ENCODE measurements at places on chromosomes 7 and 10.

DNA sequence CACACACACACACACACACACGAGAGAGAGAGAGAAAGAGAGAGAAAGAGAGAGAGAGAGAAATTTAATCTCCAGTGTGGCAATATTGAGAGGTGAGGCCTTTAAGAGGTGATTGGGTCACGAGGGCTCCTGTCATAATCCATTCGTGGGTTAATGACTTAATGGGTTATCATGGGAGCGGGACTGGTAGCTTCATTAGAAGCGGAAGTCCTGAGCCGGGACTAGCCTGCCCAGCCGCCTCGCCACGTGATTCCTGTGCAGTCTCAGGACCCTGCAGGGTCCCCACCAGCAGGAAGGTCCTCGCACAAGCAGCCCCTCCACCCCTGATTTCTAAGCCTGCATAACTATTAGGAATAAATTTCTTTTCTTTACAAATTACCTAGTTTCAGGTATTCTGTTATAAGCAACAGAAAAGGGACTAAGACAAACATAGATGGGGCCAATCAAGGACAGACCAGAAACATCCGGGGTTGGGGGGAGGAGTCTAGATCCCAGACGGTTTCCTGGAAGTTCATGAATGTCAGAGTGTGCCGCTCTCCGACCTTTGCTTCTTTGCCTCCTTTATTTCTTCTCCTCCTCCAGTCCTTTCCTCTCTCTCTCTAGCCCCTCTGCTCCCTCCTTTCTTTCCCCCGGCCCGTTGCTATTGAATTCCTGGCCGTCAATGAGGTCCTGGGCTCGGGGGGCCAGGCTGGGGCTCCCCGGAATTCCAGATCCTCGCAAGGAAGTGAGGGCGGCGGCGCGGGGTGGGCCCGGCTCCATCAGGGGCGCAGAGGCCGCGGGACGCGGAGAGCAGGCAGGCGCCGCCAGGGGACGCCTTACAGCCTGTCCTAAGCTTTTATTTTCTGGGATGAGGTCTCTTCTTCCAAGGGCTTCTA is 146.8 kb downstream of the CYP26A1 start:
- no peak for DNase-seq

GRCh38 chr7:30255064-30255769 is 29.2 kb upstream of the ZNRF2 start:
- DNase-seq: no peak

DNA sequence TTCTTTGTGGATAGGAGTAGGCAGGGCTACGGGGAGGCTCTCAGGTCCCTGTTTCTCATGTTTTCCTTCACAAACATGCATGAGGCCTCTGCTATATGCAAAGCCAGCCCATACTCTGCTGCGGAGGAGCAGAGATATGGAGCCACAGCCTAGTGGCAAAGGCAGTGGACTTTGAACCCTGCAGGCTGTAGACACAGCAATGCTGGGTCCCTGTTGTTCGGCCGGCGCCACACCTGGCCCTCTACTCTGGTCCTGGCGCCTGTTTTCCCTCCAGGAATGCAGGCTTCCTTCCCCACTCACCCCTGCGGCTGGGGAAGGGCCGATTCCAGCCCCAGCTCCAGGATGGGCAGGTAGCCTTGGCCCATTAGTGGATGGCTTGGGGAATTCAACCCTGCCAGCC is 11.5 kb downstream of the CLRN3 start:
- DNase-seq: no peak

DNA sequence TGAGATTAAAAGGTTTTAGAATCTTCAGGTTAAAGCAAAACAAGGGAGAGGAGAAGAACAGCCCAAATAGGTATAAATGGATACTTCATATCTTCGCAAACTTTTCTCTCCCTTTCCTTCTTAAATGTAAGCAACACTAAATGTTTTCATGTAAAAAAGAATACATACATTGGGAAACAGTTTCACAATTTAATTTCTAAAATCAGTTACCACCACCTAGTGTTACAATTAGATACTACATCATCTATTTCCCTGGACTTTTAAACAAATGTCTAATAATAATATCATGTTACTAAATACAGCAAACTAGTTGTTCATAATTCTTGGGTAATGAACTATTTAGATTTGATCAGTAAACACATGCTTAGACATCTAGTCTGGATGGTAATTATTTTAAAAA is 35.8 kb downstream of the MINDY3 start:
- DNase-seq: no peak

DNA sequence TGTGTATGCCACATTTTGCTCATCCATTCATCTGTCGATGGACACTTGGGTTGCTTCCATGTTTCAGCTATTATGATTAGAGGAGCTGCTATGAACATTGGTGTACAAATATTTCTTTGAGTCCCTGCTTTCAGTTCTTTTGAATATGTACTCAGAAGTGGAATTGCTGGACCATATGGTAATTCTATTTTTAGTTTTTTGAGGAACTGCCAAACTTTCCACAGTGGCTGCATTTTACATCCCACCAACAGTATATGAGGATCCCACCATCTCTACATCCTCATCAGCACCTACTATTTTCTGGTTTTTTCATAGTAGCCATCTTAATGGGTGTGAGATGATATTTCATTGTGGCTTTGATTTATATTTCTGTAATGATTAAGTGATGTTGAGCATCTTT is 44.7 kb upstream of the ZMIZ2 start:
- no peak for DNase-seq

GRCh38 chr7:29167721-29168120 is 21.4 kb upstream of the CPVL start:
- no peak for DNase-seq

DNA sequence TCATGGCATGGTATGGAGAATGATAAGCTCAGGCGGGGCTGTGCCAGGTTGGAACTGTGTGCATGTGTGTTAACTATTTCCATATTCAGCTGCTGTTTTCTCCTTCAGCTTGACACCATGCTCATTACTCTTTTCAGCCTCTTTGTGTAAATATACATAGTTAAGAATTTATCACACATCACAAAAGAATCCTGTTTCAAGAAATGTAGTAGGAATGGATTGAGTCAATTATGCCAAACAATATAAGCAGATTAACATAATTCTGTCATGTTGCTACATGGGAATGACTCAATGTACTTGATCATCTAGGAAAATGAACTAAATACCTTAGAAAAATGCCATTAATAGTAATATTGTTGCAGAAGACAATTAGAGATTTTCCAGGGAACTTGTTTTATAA is 687.4 kb downstream of the PARD3 start:
- DNase-seq: no peak

- no peak for DNase-seq
Observed at GRCh38 chr7:12764458-12764891, 77.0 kb downstream of the ARL4A start.

GRCh38 chr7:65269150-65269856 is 104.4 kb upstream of the ZNF92 start:
- DNase-seq: no peak

DNA sequence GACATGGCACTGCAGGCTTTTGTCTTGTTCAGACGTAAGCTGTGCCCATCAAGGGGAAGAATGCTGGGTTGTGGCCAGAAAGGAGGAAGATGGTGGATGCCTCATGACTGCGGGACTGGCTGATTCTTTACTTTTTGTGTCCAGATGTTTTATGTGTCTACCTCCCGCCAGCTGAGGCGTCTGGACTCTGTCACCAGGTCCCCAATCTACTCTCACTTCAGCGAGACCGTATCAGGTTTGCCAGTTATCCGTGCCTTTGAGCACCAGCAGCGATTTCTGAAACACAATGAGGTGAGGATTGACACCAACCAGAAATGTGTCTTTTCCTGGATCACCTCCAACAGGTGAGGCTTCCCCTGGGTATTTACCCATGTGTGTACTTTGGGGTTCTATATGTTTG is 53.5 kb downstream of the ABCC2 start:
- no peak for DNase-seq

DNA sequence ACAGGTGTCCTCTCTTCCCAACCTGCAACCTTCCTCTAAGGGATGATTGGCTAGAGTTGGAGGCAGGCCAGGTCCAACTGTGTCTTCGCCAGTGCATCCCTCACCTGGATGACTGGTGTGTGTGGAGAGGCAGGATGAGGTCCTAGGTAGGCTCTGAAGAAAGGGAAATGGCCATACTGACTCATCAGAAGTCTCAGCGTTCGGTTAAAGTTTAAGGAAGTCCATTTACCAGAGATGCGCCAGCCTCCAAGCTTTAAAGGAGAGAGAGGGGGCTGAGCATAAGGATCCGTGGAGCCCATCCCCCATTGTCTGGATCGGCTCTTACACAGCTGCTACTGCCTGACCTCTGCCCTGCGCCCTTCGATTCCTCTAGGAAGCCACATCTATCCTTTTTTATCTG is 4.4 kb downstream of the KEL start:
- no peak for DNase-seq

GRCh38 chr7:98084631-98085030 is 22.0 kb upstream of the LMTK2 start:
- DNase-seq: no peak

DNA sequence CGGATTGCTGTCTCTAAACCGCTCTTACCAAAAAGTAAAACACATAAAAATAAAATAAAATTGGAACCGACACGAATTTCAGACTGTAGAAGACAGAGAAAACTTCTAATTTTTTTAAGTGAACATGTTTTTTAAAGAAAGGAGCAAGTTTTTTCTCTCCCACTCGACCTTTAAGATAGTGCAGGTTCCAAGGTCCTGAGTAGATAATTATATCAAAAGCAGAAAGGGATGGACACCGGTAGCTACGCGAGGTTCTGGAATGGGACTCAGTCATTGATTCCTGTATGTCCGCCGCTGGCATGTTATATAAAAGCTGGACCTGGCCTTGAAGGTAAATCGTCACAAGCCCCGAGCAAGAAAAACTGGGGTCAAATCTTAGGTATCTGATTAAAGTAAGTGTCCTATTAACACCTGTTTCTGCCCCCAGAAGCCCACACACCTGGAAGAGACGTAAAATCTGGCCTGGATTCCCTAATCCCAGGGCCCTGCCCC is 462 bp upstream of the CISD1 start:
- no peak for DNase-seq

DNA sequence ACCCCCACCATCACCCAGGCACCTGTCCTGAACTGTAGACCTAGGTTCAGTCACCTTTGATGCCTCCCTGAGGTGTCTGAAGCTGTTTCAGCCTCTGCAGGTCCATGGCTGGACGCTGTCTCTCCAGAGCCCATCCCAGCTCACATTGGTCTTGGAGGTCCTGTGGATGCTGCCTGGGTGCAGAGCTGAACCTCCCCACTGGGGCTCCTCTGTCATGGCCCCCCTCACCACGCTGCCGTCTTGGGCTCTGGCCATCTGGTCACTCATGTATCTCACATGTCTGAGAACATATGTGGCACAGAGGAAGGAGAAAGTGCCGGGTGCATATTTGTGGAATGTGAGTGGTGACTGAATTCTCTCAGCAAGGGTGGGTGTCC is 108.9 kb downstream of the NKX6-2 start:
- DNase-seq: no peak

- DNase-seq: no peak
Observed at GRCh38 chr7:82211333-82211732, 232.2 kb downstream of the CACNA2D1 start.

DNA sequence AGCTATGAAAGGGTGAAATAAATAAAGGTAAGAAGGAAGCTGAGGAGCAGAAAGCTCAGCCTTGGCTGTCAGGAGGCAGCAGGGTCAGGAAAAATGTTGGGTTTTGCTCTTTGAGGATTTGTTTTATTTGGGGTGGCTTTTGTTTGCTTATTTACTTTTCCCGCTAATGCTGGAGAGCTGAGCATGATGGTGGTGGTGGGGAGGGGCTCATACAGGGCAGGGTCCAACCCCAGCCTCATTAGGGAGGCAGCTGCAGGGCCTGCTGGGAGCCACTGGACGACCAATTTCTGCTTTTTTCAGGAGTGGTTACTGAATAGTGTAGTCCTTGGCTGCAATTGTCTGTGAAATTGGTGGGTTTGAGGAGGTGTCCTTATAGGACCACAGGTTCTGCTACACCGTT is 36.3 kb downstream of the CCM2 start:
- DNase-seq: no peak

GRCh38 chr10:27188259-27188658 is 33.1 kb downstream of the MASTL start:
- no peak for DNase-seq

DNA sequence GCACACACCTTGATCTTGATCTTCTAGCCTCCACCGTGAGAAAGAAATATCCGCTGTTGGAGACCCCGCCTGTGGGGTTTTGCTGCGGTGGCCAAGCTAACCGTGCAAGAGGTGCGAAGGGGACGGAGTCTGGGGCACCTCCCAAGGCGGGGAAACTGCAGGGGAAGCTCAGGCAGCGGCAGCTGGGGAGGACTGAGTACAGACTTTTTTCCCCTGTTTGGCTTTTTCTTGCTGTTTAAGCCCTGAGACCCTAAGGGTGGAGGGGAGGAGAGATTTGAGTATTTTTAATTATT is 108.0 kb downstream of the DNAJB6 start:
- DNase-seq: no peak

- DNase-seq: no peak
Observed at GRCh38 chr10:118216020-118216419, 126.1 kb downstream of the FAM204A start.

DNA sequence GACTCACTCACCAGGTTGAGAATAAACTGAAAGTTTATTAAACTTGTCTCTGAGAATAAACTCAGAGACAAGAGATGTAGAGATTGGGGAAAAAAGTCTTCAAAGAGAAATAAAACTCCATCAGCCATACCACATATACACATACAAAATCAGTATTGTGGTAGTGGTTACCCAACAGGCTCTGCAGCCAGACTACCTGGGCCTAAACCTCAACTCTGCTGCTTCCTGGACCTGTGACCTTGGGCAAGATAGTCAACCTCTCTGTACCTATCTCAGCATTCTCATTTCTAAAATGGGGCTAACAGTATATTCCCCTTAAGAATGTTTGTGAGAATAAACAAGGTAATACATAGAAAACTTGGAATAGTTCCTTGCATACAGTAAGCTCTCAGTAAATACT is 15.3 kb downstream of the TPK1 start:
- no peak for DNase-seq

DNA sequence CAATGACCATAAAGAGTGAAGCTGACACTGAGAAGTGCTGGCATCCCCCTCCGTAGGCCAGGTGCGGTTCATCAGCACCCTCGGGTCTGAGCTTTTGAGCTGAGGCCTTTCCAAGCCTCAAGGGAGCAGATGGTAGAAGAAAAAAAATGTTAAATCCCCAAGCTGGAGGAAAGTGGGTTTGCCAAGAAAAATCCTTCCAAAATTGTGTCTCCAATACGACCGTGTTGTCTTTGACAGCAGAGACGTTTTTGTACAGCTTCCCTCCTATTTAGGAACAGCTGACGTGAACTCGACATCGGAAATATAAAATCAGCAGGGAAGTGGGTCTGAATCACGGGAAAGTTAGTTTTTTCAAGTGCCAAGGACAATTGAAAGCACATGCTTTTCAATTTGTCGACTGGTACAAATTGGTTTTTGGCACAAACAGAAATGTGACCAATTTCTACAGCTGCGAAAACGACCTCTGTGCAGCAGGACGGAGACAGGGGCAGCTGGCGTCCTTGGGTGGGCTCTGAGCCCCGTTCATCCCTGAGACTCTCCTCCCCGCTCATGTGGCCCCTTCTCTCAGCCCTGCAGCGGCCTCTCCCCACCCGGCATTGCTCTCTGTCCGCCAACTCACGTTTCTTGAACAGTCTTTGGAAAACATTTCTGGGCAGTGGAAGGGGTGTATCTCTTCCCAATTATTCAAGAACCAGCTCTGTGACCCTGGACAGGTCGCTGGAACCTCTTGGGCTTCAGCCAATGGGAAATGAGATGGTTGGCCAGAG is 89.9 kb downstream of the PAXIP1 start:
- no peak for DNase-seq
